Activated naive CD4-positive, alpha-beta T cell treated with anti-CD3 and anti-CD28 coated beads, Interleukin-2, amount 50 U/mL, for 72 hours (primary cell): ENCODE measurements at places on chromosomes 2 and 18. TPM values are rescaled to one million over a fixed set of nuclear protein-coding genes. Genes with fewer than 3 reads are reported as not detected.

Gene TMEM169
- 1.7 TPM for total RNA-seq

Gene KIAA2012
- not detected for total RNA-seq

Gene CAMKMT
- total RNA-seq, result 17.3 TPM

Gene NCOA1
- 29.1 TPM for total RNA-seq

Gene PIGN
- total RNA-seq, result 32.9 TPM

Gene RAB17
- total RNA-seq, result 0.88 TPM
